Stimulated activated CD8-positive, alpha-beta memory T cell treated with anti-CD3 and anti-CD28 coated beads, Interleukin-7, amount 100 ng/mL, for 1 hour (primary cell): ENCODE measurements at places on chromosomes 1 and 21.

DNA sequence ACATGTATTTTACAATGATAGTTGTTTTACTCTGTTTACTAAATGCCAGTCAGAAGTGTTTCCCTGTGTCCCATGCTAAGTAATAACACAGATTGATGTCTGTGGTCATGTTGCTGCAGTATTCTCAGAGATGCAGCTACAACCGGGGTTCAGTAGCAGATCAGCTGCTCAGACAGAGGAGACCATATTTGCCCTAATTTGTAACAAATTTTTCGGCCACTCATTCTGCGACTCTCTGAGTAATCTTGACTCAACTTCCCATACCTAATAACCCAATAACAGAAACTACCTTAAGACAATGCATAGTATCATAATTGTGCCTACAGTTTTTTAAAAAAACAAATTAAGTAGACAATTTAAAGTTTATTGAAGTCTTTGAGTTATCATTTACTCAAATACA lies 32.6 kb downstream of the NIBAN1 start:
- no peak for DNase-seq

GRCh38 chr1:54574158-54574778 lies 26.2 kb downstream of the ACOT11 start:
- no peak for DNase-seq

- no peak for DNase-seq
Measured at GRCh38 chr1:155944444-155944799, 3.0 kb downstream of the RXFP4 start.

DNA sequence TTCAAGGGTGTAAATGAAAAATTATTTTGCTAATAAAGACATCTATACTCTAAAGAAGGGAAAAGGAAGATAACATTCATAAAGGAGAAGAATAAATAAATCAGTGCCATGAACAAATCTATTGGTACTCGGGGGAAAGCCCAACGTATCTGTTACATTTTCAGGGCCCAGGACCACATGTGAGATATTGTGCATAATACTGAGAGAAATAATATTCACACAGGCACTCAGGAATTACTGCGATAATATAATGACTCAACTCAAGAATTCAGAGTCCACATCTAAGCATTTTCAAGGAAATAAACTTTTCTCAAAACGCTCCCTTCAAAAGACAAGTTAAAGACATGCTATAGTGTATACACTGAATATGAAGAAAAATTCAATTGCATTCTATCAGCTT lies 108.8 kb downstream of the SMYD2 start:
- DNase-seq: no peak

DNA sequence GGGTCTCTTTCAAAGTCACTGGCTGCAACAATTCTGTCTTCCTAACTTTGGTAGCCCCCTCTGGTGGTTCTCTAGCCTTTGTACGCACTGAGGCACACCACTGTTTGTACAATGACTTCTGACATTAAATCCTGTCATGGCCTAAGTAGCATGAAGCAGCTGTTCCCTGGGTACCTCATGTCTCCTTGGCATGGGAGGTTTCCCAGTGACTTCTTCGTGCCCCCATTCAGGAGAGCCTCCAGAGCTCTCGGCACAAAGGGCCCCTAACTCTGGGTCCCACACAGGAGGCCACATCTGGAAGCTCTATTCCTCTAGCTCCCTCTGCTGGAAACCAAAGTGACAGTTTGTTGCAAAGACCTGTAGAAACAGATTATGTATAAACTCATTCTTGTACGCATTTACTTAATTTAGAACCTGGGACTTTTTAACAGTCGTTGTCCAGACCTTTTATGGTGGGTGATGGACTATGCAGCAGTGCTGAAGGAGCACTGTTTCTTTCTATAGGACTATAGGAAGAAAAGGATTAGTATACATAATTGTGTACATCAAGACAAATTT lies 13.4 kb downstream of the SWT1 start:
- DNase-seq: no peak

- no peak for DNase-seq
Measured at GRCh38 chr21:32844653-32845436, 73.3 kb upstream of the PAXBP1 start.

DNA sequence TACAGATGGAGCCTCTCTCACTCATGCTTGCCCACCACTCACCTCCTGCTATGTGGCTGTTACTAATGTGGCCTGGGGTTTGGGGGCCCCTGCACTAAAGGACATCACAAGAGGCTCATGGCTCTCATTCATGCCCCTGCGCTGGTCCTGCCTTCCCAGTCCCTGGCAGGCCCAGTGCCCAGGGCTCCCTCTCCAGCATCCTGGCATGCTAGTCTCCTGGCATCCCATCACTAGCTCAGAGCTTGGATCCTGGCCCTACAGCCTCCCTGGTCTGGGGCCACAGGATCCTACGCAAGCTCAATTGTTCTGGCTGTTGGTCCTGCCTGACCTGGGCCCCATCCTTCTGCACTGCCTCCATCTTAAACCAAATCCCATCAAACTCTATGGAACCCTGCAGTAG lies 685.4 kb downstream of the PTPRU start:
- no peak for DNase-seq

GRCh38 chr1:31400393-31400792 lies 12.6 kb upstream of the SERINC2 start:
- no peak for DNase-seq

- DNase-seq: no peak
Measured at GRCh38 chr1:22529901-22530621, 33.2 kb upstream of the EPHA8 start.

GRCh38 chr21:42360317-42360716 lies 6.0 kb downstream of the TFF1 start:
- no peak for DNase-seq

DNA sequence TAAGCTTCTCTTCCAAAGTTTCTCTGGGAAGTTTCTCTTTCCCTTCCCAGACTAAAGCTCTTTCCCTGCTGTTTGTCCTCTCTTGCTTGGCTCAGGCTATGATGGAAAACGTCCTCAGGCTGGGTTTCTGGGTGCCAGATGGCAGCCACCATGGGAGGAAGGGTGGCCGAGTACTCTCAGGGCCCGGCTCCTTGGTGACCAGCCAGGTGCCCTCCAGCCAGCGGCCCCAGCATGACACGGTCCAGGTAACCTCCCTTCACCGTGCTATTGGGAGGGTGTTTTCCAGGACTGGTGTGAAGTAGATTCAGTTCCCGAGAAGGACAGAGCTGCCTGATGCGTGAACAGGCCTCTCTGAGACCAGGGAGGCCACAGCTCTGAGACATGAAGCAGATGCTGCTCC lies 60.3 kb downstream of the KIF26B start:
- DNase-seq: no peak

GRCh38 chr1:55287723-55288122 lies 72.6 kb upstream of the USP24 start:
- no peak for DNase-seq

DNA sequence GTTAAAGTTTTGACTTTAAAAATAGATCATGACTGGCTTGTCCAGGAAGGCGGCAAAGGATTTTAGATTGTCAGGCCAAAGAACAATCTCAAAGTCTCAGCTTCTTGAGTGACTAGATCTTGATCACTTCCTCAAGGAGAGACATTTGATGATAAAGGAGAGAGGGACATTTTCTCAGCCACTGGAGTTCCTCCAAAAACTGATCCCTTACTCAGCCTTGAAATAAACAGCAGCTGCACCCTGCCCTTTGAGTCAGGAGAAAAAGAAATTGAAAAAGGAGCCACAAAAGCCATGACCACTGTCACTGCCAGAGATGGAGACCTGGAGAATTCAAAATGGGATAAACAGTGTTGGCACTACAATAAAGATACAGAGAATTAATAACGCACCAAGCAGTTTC lies 288.4 kb upstream of the PRMT6 start:
- no peak for DNase-seq

DNA sequence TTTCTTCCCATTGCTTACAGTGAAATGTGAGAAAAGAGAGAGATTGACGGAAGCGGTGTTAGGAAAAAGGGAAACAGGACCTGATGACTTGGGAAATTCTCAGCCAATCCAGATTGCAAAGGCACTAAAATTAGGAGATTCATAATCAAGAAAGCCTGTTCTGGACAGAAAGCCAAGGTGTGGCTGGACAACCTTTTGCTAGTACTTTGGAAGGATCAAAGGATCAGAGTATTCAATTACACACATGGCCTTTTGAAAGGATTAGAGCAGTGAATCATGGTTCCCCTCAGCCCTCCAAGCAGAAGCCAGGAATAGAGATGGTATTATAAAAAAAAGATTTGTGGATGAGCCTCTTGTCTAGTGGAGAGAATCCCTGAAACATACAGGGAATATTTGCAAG lies 669.8 kb upstream of the ADAMTS5 start:
- DNase-seq: no peak

GRCh38 chr1:235513495-235514366 lies 9.5 kb upstream of the B3GALNT2 start:
- no peak for DNase-seq

DNA sequence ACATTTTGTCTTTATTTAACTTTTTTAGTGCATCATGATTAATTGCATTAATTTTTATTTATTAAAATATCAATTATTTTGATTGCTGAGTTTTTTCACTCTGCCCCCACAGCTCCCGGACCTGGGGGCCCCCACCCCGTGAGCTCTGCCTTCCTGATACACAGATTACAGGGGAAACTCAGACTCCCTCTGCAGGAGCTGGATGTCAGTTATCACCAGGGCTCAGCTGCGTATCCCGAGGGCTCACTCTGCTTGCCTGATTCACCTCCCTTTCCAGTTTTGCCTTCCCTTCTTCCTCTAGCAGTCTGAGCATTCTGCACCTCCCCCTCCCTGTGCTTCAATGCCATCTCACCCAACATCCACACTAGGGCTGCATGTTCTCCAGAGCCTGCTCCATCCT lies 98.2 kb downstream of the ATP1A1 start:
- DNase-seq: no peak

GRCh38 chr1:97999320-97999719 lies 78.5 kb upstream of the DPYD start:
- no peak for DNase-seq

DNA sequence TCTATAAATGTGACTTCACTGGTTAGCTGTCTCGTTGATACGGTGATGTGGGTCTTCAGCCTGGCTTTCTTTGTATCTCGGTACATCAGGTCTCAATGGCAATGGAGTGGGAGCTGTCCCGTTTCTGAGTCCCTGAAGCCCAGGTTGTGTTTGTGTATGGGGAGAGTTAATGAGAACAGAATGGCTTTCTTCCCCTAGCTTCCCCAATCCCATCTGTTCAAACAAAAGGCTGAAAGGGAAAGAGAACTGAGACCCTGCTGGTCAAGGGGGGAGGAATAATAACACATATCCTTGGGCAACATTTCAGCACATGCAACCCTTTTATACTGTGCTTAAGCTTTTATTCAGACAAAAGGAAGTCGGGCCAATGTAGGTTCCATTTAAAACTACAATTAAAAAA lies 28.4 kb upstream of the CASQ2 start:
- DNase-seq: no peak

DNA sequence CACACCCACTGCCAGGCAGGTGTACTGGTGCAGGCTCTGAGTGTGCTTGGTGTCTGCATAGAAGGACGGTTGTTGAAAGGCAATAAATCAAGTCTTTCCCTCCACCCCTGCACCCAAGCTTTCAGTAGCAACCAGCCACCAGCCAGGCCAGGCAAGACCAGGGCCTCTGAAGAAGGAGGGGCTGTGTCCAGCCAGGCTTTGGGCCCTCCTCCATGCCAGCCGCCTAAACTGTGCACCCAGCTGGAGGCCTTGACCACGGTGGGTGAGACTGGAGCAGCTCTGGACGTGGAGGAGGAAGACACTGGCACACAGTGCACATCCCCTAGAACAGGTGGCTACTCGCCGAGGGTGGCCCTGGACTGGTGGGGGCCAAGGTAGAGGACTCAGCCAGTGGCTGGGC lies 4.9 kb downstream of the OLIG2 start:
- DNase-seq: no peak

DNA sequence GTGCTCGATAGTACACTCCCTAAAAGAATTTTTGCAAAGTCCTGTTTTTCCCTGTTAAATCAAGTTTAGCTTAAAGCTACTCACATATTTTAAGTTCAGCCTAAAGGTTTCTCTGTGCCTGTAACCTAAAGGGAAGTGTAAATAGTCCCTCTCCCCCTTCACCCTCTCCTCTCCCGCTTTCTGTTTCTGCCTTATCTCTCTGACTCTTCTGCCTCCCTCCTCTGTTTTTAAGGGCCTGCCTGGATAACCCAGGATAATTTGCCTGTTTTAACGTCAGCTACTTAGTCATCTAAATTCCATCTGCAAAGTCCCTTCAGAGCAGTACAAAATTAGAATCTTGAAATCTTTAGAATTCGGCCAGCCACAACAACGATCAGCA lies 92.6 kb downstream of the NID1 start:
- DNase-seq: no peak

- DNase-seq: no peak
Measured at GRCh38 chr1:41712695-41713094, 206.0 kb downstream of the HIVEP3 start.

DNA sequence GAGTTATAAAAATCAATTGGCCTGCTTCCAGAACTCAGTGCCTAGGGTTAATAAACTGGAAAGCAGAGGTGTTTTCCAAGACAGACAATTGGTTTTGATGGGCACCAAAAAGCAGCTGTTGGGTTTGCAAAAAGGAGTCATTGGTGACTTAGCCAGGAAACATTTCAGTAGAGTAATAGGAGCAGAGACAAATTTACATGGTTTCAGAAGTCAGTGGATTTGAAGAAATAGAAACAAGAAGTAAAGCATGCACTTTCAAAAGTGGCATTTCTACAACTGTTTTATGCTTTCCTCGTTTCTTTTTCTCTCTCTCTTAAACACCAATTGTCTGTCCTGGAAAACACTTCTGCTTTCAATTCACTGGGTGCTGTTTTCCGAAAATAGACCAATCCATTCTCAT lies 87.8 kb downstream of the GLUL start:
- no peak for DNase-seq

DNA sequence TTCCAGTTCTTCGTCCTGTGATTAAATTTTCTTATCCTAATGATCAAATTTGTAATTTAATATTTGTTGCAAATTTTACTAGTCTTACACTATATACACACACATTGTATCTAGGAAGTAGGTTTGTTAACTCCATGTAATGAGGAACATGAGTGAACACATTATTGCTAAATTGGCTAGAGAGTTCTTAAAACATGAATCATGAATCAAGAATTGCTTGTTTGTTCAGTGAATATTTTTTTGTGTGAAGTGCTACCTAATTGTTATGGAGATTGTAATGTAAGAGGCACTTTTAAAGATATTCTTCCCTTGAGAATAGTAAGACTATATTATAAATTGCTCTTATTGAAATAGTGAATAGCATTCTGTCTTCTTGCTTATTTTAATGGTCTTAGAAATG lies 4.6 kb downstream of the GPSM2 start:
- DNase-seq: no peak

- DNase-seq: no peak
Measured at GRCh38 chr1:90175490-90176167, 180.7 kb downstream of the ZNF326 start.

- no peak for DNase-seq
Measured at GRCh38 chr1:110605446-110605845, 712 bp downstream of the KCNA2 start.
